CD4-positive, alpha-beta T cell treated with Interleukin-6 at 100 ng/mL for 8 hours (primary cell): ENCODE measurements at places on chromosomes 6 and 20.
A peak's percentile ranks its signal among the peaks of the same experiment; 100 is the strongest.

GRCh38 chr6:34912715-34913464, 23.8 kb downstream of the ANKS1A start:
- DNase-seq: peak; percentile 58

DNA sequence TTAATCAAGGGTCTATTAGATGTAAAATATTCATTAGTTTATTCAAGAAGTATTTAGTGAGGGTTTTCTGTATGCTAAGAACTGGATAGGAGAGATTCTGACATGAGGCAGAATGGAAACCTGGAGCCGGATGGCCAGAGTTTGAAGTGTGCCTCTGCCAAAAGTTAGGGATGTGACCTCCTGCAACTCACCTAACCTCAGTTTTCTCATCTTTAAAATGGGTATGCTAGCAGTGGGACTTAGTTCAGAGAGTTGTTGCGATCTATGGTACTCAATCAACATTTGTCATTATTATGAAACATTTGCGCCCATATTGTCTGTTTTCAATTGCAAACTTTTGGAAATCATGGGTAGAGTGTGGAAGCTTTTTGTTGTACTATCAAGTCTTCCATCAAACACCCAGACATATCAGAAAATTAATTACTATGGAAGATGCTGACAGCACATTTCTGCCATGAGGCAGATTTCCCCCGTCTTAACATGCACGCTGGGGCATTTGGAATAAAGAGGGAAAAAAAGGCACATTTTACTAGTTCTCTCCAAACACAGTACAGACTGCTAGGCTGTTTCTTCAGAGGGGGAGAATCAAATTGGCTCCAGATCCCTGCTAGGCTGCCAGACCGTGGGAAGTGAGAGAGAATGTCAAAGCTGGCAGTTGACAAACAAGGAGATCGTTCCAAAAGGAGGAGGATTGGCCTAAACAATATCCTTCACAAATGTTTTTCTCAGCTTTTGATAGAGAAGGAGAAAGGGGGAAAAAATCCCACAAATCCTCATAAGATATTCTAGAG, 205.3 kb upstream of the TSHZ2 start:
- no peak for DNase-seq

DNA sequence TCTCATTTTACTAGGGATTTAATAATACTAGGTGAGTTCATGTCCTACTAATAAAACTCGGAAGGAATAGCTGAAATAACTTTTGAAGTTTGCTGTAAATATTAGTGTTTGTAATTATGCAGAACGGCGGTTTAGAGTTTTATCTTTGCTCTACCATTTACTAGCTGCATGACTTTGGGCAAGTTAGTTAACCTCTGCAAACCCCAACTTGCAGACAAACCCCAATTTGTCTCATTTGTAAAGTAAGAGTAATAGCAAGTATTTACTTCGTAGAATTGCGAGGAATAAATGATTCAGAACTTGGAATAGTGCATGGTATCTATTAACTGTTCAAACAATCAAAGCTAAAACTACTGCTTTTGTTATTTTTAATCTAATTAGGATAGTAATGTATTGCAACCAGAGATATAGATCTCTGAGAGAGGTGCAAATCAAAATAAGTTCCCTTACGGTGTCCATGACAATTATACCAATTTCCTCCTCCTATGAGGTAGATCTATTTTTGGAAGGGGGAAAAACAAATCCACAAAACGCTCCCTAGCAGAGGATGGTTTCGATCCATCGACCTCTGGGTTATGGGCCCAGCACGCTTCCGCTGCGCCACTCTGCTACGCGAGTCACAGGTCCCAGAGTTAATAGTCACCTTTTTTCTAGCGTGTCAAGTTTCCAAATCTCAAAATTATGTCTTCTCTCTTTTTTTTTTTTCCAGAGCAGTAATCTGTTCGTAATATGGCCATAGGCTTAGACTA, 35.1 kb upstream of the BTN3A2 start:
- DNase-seq: peak; percentile 47

DNA sequence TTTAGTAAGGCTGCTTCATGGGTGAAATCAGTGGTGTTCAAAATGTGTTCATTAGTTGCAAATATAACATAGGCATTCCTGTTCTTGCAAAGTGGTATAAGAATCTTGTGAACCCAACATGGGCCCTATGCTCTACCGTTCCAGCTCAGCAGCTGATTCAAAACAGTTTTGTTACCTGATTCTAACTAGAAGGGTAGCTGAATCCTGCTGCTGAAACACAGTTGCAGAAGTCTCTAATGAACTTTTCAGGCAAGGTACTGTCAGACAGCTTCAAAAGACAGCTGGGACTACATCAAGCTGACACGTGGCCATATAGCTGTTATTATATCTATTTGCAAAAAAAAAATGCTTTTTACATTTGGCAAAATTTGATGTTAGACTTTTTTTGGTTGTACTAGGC, 22.7 kb downstream of the THEMIS start:
- no peak for DNase-seq

DNA sequence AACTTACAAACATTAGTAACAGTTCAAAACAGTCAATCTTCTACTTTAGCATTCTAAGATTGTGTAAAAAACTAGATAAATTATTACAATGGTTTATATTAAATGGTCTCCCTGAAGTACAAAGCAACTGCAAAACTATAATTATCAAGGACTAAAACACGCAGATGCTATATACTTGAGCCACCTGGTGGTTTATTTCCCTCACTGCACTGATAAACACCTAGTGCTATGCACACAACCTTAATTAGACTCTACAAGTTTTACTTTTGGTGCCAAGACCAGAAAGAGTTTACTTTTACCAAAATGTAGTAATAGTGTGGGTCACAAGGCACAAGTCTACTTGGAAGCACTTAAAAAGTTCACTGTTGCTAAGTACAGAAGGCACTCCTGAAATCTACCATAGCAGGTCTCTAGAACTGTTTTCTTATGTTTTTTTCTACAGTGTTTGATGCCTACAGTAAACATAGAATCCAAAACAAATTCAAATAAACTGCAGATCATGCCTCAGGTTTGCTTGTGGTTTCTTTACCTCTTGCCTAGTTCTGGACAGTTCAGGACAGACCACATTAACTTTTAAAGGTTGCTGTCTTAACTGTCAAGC, 49.2 kb downstream of the GMDS start:
- DNase-seq: peak; percentile 39

DNA sequence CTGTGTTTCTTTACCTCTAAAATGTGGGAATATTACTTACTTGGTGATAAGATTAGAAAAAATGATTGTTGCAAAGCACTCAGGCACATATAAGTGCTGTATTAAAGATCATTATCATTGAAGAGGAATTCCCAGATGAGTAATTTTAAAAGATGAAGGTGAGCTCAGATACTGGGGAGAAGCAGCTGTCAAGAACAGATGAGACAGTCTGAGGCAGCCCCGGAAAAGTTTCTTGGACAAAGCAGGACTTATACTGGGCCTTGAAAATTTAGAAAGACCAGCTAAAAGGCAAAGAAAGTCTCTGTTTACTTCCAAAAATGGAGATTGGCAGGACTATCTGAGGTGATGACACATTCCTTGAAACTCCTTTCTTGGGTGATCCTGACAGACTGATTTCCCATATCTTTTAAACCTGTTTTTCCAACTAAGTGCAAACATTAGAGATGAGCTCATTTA, 93.8 kb upstream of the MARCKS start:
- DNase-seq: no peak
